ENCODE measurements at places on chromosomes 6 and 20.

- DNase-seq, result no peak
Observed at GRCh38 chr20:39289831-39290230, 327.7 kb downstream of the DHX35 start.

DNA sequence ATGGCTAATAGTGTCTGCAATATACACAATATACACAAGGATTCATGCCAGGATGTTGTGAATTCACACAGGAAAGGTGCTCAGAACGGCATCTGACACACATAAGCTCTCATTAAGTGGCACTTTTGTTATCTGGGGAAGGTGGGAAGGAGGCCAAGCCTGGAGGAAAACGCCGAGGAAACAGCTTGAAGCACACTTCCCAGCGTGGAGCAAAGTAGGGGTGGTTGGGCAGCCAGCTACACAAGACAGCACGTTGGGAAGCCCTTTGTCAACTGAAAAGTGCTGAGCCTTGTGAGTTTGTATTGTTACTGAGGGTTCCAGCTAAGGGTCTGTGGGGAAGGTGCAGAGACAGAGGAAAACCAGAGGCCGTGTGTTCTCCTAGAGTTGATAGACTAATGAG is 181.0 kb downstream of the ZMYND8 start:
- DNase-seq, result no peak

DNA sequence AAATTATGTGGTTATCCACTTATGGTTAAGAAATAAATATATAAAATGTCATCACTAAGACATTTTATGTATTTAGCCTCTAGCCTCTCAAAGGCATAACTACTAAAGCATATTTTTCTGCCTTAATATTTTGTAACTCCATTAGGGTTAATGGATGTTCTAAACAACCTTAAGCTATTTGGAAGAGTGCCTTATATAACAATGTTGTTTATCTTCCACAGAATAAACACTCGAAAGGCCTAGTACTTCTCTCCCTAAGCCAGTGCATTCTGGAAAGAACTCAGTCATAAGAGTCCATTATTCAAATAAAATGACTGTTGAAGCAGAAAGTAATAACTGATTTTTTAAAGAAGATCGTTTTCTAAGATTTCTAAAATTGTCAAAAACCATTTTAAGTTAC is 15.0 kb upstream of the PRIM2 start:
- no peak for DNase-seq

DNA sequence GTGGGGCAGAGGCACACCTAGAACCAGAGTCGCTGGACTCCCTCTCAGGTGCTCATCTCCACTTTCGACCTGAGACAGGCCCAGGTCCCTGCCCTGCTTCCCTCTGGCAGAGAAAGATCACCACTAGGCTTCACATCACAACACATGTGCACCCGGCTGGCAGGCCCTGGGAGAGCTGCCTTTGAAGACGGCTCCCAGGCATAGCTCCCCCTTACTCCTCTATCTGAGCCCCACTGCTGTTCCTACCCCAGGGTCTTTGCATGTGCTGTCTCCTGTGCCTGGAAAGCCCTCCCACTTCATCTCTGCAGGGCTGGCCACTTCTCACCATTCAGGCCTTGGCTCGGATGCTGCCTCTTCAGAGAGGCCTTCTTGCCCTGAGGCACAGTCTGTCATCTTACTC is 89.2 kb downstream of the NOL4L start:
- no peak for DNase-seq

DNA sequence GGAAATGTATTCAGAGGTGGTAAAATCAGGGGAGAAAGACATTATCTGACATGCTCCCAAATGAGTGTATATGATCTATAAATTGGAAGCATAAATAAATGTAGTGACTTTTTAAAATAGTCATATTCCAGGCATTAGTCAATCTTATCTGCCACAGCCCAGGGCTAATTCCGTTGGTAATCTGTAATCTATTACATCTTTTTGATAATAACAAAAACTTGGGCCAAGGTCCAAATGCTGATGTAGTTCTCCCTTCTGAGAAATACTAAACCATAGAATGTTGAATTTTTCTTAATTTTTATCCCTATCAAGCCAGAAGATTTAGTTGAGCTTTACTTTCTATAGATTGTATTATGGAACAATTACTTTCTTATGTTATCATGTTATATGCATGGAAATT is 1279.8 kb downstream of the EPHA7 start:
- DNase-seq, result no peak

GRCh38 chr6:89243331-89243629 is 26.1 kb upstream of the GABRR1 start:
- no peak for DNase-seq

DNA sequence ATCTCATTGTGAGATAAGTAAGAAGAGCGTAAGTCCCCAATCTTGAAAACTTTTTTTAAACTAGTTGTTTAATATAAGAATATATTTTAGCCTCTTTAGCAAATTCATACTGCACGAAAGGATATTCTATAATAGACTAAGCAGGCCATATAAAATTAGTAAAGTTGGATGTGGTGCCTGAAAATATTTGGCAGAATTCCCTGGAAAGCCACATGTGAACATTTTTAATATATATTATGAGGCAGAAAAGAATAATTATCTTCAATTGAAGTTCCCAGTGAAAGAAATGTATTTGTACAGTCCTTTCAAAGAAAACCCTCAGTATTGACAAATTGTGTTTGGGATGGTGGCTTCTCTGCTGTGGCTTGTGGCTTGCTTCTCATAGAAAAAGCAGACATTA is 237.5 kb upstream of the JAG1 start:
- no peak for DNase-seq

- DNase-seq, result no peak
Observed at GRCh38 chr20:14142171-14142570, 146.9 kb downstream of the MACROD2 start.

GRCh38 chr6:146191166-146191565 is 162.3 kb downstream of the GRM1 start:
- DNase-seq, result no peak

GRCh38 chr6:47061309-47062300 is 19.5 kb upstream of the ADGRF1 start:
- DNase-seq, result no peak

Data from activated CD8-positive, alpha-beta memory T cell treated with anti-CD3 and anti-CD28 coated beads for 48 hours (primary cell).